ENCODE measurements at places on chromosomes 4 and X. TPM values are rescaled to one million over a fixed set of nuclear protein-coding genes. Genes with fewer than 3 reads are reported as not detected.

DNA sequence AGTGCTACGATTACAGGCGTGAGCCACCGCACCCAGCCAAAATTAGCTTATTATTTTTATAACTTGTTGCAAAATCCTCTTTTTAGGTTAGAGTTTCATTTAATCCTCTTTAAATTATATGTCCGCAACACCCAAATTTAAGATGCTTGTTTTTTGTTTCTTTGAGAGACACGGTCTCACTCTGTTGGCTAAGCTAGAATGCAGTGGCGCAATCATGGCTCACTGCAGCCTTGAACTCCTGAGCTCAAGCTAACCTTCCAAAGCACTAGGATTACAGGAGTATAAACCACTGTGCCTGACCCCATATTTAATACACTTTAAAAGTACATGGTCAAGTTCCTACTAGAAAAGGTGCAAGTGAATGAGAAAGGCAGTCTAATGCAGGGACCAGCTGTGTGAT is 2.2 kb downstream of the RBBP7 start:
- no peak for DNase-seq

DNA sequence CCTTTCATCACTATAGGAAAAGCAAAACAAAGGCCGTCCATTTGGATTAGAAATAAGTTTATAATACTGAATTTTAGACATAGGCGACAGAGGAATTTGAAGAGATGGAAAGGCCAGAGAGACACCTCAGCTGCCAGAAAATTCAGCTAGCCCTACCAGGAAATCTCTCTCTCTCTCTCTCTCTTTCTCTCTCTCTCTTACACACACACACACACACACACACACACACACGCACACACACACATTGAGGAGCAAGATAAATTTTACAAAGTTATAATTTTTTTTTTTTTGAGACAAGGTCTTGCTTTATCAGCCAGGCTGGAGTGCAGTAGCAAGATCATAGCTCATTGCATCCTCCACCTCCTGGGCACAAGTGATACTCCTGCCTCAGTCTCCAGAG is 1.4 kb downstream of the XK start:
- no peak for DNase-seq

GRCh38 chr4:4606321-4606720 is 64.5 kb upstream of the STX18 start:
- DNase-seq = no peak

- no peak for DNase-seq
Measured at GRCh38 chr4:101282076-101282844, 65.1 kb downstream of the PPP3CA start.

DNA sequence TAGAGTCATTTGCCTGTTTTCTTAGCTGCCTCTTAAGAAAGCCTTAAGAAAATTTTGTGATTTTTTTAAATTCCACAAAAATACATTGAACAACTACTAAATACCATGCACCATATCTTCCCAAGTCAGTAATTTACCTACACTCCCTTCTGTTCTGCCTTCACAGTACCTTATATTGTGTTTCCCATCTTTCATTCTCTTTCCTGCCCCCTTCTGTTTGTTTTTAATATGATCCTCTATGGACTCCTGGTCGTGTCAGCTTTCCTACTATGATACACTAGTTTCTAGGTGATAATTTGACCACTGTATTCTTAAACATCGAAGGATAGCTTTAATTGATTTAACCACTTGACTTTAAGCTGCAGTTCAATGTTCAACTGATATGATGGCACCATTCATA is 297.7 kb upstream of the HAND2 start:
- no peak for DNase-seq

The TRPC3 gene
- total RNA-seq = 0.57 TPM

The BEND2 gene
- not detected for total RNA-seq

The TNMD gene
- 2.1 TPM for total RNA-seq

The PRSS12 gene
- 7.1 TPM for total RNA-seq

The TBX22 gene
- 0.33 TPM for total RNA-seq

All from H1 (cell line).